Lower lobe of right lung (tissue), 2 donors: ENCODE measurements at places on chromosomes 2 and 18. TPM values are rescaled to one million over a fixed set of nuclear protein-coding genes. Genes with fewer than 3 reads are reported as not detected.

MAL gene
- total RNA-seq = 13.4 TPM

BCL11A gene
- total RNA-seq = 9.7 TPM

RIT2 gene
- total RNA-seq = not detected

ALPI gene
- not detected for total RNA-seq

DNA sequence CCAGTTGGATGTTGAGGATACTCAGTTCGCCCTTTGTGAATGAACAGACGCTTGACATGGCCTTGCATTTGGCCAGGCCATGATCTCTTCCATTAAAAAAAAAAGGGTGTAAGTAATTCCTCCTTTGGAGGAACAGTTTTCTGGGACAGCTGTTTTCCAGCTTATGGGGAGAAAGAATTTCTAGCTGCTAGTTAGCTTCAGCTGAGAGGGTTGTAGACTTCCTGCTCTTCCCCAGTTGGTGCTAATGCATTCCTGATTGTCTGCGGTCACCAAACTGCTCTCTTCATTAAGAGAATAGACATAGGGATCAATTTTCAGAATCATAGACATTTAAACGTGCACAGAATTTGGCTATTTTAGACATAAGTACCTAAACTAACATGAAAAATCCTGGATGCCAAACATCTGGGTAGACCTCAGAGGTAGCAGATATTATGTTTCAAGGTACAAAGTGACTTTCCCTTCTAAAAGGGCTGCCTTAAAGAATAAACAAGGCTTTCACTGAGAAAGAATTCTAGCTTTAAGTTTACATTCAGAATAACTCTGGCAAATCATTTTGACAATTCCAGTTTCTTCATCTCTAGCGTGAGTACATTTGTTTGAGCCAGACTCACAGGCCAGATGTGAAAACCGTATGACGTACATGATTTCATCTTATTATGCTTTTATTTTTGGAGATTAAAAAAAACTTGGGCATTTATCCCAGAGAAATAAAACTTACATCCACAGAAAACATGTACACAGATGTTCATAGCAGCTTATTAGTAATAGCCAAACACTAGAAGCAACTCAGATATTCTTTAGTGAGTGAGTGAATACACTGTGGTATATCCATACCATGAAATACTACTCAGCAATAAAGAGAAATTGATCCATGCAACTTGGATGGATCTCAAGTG, 71.2 kb downstream of the MAIP1 start:
- DNase-seq = no peak
